ENCODE measurements at places on chromosomes 1 and 21.

- DNase-seq: no peak
Observed at GRCh38 chr1:13820456-13820855, 120.5 kb downstream of the PRDM2 start.

DNA sequence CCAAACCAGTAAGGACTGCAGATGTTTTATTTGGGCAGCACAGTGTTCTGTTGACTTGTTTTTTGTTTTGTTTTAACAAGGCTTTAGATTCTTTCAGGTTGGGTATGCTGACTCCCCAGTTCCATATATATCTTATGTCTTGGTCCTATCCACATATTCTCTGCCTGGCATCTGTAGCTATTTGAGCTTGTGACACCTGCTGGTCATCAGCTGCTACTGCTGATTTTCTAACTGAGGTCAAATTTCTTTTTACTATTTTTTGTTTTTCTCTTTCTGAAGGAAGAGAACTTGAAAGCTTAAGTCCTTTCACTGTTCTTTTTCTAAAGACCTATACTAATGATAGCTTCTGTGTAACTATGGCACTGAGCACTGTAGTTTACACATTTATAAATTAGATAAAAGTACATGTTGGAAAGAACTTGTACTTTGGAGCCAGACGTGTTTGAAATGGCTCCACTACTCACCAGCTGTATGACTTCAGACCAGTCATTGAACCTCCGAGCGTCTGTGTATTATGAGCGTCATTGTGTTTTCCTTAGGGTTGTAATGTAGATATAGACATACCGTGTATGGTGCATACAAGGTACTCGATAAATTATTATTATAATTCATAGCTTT, 109.4 kb downstream of the NRDC start:
- peak; percentile 13 for DNase-seq

DNA sequence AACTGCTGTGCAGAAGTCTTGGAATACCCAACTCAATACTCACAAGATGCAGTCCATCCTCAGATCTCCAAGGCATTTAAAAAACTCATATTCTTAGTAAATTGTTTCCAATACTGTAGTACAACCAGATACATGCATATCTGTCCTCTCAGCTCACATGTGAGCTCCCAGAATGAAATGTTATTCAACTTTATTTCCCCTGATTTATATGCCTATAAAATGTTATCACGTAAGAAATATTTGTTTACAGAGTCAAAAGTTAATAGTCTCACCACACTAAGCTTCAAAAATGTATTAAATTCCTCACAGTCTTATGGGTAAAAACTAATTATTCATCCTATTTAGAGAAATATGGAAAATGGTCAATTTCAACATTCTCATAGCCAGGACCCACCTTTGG, 56.6 kb downstream of the LTN1 start:
- DNase-seq: no peak

GRCh38 chr1:200028586-200029034, 1.1 kb downstream of the NR5A2 start:
- no peak for DNase-seq

DNA sequence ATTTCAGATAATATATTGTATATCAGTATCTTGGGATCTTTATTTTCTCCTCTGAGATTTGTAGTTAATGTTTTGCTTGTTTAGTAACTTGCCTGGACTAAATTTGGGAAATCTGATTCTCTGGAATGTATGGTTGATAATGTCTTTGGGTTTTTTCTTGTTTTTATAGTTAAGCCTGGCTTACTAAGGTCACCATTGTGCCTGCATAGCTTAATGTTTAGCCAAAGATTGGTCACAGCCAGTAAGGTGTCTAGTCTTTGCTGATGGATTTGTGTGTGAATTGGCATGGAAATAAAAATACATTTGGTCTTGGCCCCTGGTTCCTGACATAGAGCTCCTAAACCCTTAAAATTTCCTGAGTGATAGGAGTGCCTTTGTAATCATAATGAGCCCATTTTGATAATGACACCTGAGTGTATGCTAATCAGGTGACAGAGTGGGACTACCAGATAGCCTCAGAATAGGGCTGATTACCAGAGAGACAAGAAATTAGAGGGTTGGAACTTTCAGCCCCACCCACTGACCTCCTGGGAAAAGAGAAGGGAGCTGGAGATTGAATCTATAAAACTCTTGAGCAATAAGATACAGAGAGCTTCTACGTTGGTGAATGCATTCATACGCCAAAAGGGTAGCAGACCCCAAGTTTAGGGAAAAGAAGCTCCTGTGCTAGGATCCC, 47.9 kb upstream of the NUF2 start:
- no peak for DNase-seq

- peak; percentile 84 for DNase-seq
Observed at GRCh38 chr1:54081306-54082270, 28.2 kb downstream of the TCEANC2 start.

- DNase-seq: no peak
Observed at GRCh38 chr21:36460866-36461265, 19.1 kb downstream of the CLDN14 start.

GRCh38 chr1:168959382-168959781, 147.1 kb upstream of the ATP1B1 start:
- no peak for DNase-seq

DNA sequence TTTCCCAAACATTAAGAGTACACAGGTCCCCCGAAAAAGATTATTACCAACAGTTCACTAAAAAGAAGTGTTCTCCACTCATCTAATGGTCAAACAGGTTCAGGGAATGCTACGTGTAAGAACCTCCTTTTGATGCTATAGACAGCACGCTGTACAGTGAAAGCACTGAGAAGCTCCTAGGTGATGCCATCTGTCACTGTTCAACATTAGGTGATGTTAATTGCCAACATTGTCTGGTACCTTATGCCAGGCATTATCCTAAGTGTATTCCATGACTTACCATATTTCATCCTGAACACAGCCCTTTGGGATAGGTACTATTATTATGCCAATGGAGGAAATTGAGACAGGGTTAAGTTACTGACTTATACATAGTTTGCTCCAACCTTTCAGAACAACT, 82.1 kb downstream of the DAB1 start:
- DNase-seq: no peak

DNA sequence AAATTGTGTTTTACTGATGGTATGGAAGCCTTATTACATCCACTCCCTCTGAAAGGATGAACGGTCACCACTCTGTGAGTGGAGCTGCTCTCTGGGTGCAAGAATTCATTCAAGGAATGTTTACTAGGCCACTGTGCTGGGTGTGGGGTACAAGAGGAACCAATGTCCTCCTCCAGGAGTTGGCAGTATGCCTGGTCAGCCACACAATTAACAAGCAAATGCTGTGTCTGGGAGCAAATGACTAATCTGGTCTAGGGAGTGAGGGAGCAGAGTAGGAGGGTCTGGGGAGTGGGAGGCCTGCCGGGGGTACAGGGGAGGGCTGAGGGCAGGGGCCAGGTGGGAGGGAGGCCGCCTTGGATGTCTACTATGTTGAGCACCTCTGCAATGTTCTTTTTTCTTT, 27.2 kb upstream of the TDRD10 start:
- DNase-seq: peak; percentile 90

DNA sequence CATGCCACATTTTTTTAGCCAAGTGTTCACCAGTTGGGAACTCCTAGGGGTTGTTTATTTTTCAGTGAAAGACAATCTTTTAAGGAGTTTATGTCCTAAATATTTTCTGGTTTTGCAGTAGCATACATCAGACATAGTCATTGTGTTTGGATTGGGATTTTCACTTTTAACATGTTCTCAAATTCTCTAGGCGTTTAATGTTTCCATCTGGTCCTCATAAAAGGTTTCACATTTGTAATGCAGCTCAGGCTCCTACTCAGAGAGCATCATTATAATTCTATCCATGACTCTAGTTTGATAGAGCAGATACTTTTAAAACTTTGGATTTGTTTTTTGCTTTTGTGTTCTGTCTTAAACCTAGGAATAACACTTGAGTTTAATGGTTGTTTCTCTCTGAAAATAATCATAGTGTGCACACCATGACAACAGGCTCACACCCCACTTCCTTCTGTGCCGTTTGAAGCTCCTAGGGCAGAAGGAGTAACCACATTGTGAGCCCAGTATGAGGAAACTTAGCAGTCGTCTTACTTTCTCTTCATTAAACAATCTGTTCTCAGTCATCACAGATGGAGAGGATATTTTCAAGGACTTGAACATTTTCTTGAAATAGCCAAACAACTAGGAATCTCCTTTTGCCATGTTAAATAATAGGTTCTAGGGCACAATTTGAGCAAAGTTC, 219.6 kb downstream of the PDE4B start:
- DNase-seq: no peak

DNA sequence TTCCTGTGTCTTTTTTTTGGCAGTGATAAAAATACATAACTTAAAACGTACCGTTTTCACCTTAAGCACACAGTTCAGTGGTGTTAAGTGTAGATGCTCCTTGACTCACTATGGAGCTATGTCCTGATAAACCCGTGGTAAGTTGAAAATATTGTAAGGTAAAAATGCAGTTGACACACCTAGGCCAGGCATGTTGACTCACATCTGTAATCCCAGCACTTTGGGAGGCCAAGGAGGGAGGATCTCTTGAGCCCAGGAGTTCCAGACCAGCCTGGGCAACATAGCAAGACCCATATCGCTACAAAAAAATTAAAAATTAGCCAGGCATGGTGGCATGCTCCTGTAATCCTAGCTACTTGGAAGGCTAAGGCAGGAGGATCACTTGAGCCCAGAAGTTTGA, 73.6 kb upstream of the COG2 start:
- no peak for DNase-seq

- no peak for DNase-seq
Observed at GRCh38 chr1:186782791-186783190, 46.0 kb upstream of the PLA2G4A start.

- DNase-seq: no peak
Observed at GRCh38 chr21:41824466-41825207, 54.5 kb downstream of the PRDM15 start.
